ENCODE measurements at places on chromosomes 5 and 9. TPM values are rescaled to one million over a fixed set of nuclear protein-coding genes. Genes with fewer than 3 reads are reported as not detected.
A peak's percentile ranks its signal among the peaks of the same experiment; 100 is the strongest.

Gene OGN
- polyA plus RNA-seq = not detected

Gene FOXI1
- not detected for polyA plus RNA-seq

Gene SLC36A3
- not detected for polyA plus RNA-seq

Gene CARD6
- polyA plus RNA-seq = 3.8 TPM

Gene LTC4S
- polyA plus RNA-seq = 0.29 TPM

GRCh38 chr5:168683247-168683926, 104.2 kb upstream of the PANK3 start:
- no peak for DNase-seq

- no peak for DNase-seq
Measured at GRCh38 chr5:74363603-74364205, 276.8 kb downstream of the ENC1 start.

- DNase-seq = peak; percentile 64
Measured at GRCh38 chr5:137217599-137218200, 281.4 kb downstream of the SPOCK1 start.

GRCh38 chr9:105296877-105297287, 52.4 kb downstream of the SLC44A1 start:
- peak; percentile 96 for DNase-seq

DNA sequence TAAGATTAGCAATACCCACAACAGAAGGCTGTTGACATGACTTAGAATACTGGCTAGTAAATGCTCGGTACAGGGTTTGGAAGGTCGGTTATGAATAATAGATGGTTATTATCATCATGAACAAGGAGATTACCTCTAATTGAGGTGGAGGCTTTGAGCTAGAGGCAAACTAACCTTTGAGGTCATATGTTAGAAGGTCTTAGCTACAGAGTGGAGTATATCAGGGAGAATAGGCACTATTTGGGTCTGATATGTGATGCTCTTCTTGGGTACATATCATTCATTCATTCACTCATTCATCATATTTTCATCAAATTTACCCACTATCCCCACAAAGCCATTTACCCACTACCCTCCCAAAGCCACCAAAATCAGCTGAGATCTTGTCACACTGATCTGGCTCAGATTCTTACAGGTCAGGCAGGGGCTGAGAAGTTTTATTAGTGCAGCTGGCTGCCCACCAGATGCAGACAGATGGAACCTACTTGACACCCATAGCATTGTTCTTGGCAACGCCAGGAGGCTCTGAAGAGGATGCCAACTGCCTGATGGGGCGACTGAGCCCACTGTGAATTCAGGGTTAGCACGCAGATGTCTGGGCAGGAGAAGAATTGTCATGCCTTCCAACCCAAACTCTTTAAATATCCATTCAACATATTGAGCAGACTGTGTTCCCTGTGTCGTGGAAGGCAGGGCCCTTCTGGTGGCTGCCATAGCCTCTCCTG, 90.2 kb upstream of the SH3PXD2B start:
- DNase-seq = no peak

DNA sequence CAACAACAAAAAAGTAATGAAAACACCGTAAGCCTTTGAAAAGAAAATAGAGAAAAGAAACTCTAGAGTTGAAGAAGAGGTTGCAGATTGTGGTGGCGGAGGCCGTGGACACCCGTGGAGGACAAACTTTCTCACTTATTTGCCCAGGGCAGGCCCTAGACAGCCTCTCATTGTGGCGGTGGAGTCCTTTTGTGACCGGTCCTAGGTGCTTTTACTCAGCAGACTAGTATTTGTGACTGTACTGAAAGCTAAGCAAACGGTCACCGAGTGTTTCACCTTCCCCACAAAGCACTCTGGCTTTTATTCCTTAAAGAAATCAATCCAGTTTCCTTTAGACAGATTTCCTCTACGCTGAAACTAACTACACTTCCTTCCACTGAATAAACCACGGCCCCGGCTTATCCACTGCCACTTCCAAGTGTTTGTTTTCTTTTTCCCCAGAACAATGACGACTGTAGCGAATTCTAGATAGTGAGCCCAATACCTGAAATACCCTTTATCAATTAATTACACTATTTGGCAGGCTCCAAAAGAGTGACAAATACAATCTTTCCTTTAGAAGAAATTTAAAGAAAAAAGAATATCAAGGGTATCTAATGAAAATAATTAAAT, 210.2 kb upstream of the TARS1 start:
- DNase-seq = no peak

DNA sequence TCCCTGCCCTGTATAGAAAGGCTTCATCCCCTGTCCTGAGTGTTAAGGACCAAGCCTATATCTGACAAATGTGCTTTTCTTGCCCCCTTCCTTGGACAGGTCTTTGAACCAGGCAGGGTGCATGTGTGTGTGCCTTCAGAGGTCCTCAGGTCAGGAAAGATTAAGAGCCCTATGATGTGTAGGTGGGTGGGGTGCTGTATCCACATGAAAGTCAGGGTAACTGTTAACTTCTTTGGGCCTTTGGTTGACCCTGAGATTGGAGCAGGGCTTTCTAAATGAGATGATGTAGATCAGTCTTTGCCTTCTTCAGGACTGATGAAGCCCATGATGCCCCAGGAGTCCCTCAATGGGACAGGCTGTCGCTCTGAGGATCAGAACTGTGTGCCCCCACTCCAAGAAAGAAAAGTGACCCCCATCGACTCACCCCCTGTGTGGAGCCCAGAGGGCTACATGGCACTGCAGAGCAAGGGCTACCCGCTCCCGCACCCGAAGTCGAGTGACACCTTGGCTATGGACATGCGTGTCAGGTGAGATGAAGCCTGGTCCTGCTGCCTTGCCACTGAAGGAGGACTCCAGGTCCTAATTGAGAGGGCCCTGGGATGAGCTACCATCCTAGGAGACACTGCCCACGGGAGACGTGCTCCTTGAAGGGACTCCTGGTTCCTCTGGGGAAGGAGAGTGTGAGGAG, 29.4 kb upstream of the POMT1 start:
- DNase-seq = no peak

GRCh38 chr9:8648271-8648845, 848.8 kb upstream of the DMAC1 start:
- no peak for DNase-seq

DNA sequence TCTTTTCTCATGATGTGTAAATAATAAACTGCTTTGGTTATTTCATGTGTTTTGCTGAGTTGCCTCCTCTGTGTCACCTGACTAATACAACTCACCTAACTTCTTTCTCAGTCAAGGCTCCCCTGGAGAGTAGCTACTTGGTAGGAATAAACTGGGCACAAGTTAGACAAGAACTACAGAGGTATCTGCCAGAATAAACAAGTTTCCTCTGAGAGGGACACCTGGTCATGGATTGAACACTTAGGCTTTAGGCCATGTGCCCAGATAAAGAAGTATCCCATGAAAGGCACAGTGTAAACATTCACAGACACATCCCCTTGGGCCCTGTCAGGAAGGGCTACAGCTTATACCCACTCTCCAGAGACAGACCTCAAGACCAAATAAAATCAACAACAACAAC, 532.5 kb downstream of the KIF4B start:
- DNase-seq = no peak

DNA sequence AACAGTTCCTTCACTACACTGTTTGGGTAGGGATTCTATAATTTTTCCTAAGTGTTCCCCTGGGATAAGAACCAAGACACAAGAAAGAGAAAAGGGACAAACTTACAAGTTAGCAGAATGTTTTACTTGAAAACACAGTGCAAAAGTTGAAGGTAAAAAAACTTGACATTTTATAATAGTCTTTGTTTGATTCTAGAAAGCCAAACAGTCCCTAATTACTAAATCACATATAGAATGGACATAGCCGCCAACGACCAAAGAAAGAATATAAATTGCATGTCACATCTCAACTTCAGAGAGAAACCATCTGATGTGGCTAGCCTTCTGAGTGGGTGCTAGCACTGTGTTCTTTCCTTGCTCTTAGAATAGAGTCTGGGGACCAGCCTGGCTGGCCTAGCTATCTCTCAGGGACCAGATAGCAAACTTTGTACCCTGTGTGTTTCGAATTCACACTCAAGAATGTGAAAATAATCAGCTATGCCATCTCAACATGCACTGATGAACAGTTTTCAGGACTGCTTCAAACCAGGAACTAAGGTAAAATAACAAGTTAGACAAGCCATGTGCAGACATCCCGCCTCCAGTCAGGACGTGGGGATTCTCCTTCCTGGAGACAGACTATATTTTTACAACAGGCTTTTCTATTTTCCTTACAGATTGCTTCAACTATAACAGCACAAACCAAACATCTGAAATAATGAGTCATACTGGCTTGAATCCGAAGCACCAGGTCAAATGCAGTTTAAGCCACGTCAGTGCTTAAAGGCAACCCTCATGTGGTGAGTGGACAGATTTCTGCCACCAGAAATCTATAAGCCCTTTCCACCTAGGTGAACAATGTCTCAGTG, 53.7 kb downstream of the LHFPL2 start:
- DNase-seq = peak; percentile 96

GRCh38 chr9:8364026-8364752, 564.6 kb upstream of the DMAC1 start:
- no peak for DNase-seq

- no peak for DNase-seq
Measured at GRCh38 chr9:114910541-114910940, 19.9 kb downstream of the TNFSF8 start.

- peak; percentile 36 for DNase-seq
Measured at GRCh38 chr5:79255786-79256557, 20.0 kb downstream of the JMY start.

DNA sequence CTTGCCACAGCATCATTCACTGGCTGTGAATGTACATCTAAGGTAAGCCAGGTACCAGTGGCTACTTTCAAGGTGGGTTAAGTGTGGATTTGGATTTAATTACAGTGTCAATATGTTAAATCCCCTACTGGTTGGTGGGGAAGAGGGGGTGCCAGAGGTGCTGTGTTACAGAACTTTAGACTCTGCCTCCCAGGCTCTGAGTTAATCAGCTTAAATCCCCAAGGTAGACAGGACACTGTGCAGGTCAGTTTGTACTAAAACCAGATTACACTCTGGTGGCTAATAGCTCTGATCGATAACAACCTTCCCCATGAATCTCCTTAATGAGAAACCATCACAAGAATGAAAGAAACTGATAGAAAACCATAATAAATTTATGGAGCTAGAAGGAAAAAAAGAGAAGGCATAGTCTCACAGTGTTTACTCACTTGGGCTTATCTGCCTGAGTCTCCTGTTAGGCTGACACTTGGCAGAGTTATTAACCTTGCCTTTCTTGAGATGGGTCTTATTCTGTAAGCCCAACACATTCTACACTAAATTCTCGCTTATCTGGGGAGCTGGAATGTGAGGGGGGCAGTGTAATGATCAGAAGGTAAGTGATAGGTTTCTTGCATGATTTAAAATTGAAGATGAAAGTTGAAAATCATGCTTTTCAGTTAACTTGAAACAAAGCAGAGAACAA, 106.8 kb downstream of the LMNB1 start:
- peak; percentile 1 for DNase-seq

All from mammary epithelial cell (primary cell).